Right renal pelvis (tissue), 4 donors: ENCODE measurements at places on chromosomes 1 and 21. TPM values are rescaled to one million over a fixed set of nuclear protein-coding genes. Genes with fewer than 3 reads are reported as not detected.

The RGS7 gene
- 5.3 TPM for polyA plus RNA-seq

The EFNA1 gene
- polyA plus RNA-seq: 69.3 TPM

The GJB3 gene
- 0.18 TPM for polyA plus RNA-seq

The AHCTF1 gene
- 48.9 TPM for polyA plus RNA-seq

The CCDC30 gene
- 19.0 TPM for polyA plus RNA-seq
